ENCODE measurements at places on chromosomes 5 and 9.

- DNase-seq, result no peak
These were observed 35.7 kb downstream of the SEMA4D start for GRCh38 chr9:89462199-89462598.

- no peak for DNase-seq
These were observed 188.0 kb downstream of the CARTPT start for GRCh38 chr5:71907001-71907588.

- DNase-seq, result no peak
These were observed 99.9 kb downstream of the GABRB2 start for GRCh38 chr5:161446655-161447054.

- no peak for DNase-seq
These were observed 120.7 kb upstream of the PCA3 start for GRCh38 chr9:76643399-76644117.

- DNase-seq, result no peak
These were observed 35.5 kb upstream of the B4GALT1 start for GRCh38 chr9:33202552-33203201.

GRCh38 chr5:16812911-16813310 is 123.2 kb downstream of the MYO10 start:
- no peak for DNase-seq

DNA sequence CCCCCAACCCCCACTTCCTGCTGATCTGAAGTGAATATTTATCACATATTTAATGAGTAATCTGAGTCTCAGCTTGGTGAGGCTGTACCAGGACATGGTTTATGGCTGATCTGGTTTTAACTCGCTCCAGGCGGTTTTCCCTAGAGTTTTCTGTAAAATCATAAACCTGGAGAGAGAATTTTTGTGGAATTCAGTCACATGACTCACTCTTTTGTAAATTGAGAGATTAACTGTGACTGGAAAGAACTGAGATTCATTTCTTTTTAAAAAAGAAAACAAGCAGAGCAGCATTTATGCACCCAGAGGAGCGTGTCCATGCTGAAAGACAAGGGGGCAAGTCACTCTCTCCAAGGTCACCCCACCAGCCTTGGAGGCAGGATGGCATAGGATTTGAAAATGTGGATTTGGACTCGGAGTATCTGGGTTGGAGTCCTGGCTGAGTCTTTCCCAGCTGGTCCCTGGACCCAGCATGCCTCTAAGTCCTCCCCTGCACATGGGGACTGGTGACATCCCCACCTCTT is 81.8 kb downstream of the ZNF618 start:
- DNase-seq, result no peak

DNA sequence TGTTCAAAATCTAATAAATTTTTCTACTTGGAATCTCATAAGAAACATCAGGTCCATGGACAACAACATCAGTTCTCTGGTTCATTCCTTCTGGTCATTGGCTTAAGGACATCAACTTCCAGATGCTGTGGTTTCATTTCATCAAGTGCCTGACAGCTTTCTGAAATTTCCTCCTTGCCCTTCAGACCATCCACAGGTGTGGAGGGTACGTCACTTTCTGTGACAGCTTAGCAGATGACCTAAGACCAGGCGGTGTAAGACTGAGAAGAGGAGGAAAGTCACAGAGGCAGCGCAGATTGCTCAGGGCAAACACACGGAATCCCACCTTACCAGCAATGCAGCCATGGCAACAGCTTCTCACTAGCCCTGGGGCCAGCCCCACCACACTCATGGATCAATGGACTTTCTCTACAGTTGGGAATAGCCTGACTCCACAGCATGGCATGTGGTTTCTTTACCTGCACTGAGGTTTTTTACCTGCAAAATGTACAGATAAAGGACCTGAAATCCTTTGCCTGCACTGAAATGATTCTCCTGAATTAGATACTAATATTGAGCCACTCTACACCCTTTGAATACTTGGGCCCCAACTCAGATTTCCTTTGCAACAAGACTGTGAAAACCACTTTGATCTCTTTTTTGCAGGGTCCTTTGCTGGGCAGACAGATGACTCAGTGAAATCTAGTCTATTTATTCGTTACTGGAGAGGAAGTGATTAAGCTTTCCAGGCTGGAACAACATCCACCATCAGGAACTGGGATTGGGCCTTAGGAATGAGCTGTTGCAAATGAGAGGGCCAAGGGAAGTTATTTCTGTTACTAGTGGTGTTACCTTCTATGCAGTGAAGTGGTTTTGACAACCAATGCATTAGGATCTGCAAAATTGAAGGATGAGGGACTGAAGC is 26.9 kb downstream of the TICAM2 start:
- DNase-seq, result no peak

- DNase-seq, result no peak
These were observed 140.8 kb downstream of the CDH6 start for GRCh38 chr5:31334061-31334860.

- DNase-seq, result no peak
These were observed 343.2 kb upstream of the DAP start for GRCh38 chr5:11104210-11104609.

GRCh38 chr5:105054406-105054805 is 1491.8 kb upstream of the NUDT12 start:
- DNase-seq, result no peak

DNA sequence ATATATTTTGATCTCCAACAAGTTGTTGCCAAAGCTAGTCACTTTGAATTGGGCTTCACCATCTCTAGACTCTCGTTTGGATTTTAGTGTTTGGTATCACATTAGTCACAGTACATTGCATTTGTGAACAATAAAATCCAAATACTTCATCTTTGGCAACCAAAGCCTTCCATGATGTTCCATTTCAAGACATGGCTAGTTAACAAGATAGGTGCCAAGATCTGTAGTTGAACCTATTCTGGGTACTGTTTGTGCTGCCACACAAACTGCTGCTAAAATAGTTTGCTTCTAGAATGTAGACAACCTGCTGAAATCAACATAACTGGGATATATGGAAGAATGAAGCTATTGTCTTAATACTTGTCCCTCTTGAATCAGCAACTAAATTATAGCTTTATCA is 207.5 kb downstream of the LRRC70 start:
- no peak for DNase-seq

GRCh38 chr5:166117072-166118066 is 2174.1 kb upstream of the WWC1 start:
- DNase-seq, result no peak

- DNase-seq, result no peak
These were observed 7.6 kb downstream of the ARPC5L start for GRCh38 chr9:124869466-124869985.

- DNase-seq, result no peak
These were observed 2.5 kb upstream of the SLC31A2 start for GRCh38 chr9:113148372-113148705.

- DNase-seq, result no peak
These were observed 350.4 kb downstream of the EFNA5 start for GRCh38 chr5:107320376-107320775.

DNA sequence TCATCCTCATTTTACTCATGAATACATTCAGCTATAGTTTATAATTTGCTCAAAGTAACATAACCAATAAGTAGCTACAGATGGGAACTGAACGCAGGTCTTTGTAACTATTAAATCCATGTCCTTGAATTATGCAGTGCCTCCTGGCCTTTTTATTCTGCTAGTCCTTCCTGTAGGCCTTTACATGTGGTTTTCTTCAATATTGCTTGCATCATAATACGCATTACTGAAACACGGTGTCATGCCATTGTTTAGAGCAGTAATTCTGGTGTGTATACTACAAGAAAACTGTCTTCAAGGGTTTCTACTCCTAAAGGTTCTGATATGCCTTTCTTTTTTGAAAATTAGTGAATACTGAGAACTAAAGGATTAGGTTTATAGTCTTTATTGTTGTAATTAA is 20.7 kb downstream of the CWC27 start:
- DNase-seq, result no peak

- DNase-seq, result no peak
These were observed 1435.2 kb upstream of the CDH9 start for GRCh38 chr5:28473531-28474107.

GRCh38 chr9:87646546-87646945 is 79.4 kb upstream of the CTSL start:
- no peak for DNase-seq

DNA sequence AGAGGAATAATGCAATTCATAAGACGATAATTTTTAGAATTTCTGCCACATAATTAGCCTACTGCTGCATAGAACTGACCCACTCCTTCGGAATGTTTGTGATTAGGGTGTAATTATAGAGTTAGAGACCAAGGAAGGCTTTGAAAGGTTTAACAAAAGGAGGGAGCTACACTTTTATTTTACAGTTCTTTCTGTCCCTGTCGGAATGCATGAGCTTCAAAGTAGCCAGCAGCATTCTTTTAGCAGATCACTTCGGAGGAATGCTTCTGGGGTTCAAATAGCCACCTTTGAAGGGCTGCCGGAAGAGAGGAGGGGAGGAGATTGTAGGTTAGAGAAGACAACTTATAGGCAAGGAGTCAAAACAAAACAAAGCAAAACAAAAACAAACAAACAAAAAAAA is 168.1 kb downstream of the GRIA1 start:
- DNase-seq, result no peak

DNA sequence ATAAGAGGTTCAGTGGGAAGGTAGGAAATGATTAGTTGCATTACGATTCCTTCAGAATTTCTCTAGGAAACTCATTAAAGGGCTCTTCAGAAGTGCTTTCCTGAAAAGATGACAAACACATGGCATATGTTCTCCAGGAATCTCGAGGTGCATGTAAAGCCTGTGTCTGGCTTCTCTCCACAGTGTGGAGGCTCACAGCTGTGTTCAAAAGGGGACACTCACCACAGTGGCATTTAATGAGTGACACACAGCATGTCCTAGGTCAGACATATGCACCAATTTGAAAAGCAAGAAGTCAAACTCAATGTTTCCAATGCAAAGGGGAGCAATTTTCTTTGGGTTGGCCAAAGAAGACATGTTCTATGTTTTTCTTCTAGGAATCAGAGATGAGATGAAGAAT is 976.9 kb downstream of the MAT2B start:
- no peak for DNase-seq

DNA sequence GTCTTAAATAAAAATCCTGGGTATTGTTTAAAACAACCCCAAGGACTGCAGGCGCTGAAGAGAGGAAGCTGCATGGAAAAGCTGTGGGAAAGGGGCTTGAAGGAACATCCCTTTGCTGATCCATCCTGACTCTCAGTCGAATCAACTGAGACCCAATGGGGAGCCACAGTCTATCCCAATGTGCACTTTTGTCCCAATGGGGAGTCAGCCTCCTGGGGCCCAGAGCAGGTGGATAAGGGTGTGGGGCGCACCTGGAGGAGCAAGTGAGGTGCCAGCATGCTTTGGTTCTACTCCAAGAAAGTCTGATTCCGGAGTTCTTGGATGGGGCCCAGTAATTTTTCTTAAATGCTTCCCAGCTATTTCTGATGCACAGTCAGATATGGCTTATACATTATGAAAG is 118.1 kb downstream of the COL23A1 start:
- no peak for DNase-seq

DNA sequence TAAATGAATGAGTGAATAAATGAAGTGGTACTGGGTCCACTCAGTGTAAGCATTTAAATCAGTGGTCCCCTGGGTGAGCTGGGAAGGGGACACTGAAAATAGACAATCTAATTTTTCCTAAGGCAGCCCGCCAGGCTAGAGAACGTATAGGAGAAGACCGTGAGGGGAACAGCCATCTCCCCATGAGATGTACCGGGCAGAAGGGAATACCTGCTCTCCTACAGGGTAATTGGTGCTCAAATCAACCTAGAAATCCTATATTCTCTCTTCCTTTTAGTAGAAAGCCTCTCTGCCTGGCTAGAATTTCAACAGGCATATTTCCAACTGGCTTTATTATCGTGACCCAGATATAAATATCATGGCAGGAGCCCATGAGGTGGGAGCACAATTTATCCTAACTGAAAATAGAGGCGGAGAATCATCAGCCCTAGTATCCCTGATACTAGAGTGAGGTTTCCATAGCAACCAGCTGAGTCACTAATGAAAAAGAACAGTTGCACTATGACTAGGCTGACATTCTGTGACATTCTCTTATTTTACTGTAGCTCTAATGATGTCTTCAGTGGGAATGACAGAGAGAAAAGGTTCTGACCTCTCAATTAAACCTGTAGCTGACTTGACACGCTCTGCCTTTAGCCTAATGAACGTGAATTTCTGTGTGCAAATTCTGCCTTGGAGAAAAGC is 96.5 kb upstream of the CAST start:
- no peak for DNase-seq

DNA sequence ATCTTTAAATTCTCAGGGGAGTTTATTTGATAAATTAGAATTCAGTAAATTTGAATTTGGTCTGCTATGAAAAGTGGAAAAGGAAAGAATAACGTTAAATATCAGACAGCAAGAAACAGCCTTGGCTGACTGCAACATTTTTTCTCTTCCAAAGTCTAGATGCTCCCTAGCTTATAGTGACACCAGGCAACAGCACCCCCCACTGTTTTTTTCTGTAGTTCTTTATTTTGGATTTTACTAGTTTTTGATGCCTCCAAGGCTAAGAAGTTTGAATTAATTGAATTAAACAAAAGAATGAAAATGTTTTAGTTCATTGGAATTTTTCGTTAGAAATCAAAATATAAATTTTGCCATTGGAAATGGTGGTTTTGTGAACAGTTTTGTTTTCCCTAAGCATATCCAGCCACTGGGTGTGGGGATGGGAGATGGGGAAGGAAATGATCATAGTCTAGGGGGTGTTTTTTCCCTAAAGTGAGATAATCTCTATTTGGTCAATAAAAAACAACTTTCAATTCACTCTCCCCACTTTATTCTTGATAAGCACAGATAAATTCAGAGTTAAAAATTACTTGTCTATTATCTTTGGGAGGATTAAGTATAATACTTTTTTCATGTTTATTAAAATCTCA is 199.3 kb upstream of the CD180 start:
- no peak for DNase-seq

DNA sequence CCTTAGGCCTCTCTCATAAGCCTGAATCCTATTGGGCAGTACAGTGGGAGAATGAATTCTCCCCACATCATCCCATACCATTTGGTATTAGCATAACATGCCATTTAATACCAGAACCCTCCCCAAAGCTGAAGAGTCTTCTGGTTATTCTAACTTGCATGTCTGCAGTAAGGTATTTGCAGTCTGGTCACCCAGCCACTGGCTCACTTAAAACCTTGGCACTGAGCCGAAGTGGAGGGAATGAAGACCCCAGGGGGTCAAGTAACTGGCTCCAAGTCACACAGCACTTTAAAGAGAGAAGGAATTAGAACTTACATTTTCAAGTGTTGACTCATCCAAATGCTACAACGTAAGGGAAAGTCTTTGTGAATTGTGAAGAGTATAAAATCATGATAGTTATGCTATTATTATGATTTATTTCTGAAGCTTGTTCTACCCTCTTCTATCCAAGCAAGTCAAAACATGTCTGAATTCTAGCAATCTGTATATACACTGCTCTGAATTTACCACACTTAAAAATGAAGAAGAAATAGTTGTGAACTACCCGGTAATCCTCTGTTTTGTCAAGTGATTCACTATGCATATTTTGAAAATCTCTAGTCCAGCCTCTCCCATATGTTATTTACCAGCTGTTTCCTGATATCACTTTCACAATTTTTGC is 28.5 kb downstream of the GLRA1 start:
- DNase-seq, result no peak

All from stimulated activated CD4-positive, alpha-beta T cell treated with anti-CD3 and anti-CD28 coated beads, TNF-alpha, amount 100 ng/mL, for 48 hours (primary cell).